ENCODE measurements at places on chromosomes 1 and 21.

DNA sequence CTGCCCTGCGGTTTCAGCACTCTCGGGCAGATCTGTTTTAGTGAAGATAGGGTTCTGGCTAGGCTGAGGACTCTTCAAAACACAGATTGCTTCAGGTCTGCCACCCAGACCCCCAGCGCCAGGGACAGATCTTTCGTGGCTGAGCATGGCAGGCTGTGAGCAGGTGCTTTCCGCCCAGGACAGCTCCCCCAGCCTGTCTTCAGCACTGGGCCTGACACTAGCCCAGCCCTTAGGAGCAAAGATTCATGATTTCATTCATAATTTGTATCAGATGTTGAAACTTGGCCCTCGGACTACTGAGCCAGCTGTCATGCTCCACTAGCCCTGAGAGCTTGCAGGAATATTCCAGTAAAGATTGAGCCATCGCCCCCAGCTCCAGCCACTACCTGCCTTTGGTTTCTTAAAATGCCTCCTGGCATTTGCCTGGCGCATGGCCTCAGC is 5.9 kb downstream of the ADPRS start:
- no peak for DNase-seq

GRCh38 chr1:161054805-161055204 is 9.0 kb upstream of the USF1 start:
- no peak for DNase-seq

DNA sequence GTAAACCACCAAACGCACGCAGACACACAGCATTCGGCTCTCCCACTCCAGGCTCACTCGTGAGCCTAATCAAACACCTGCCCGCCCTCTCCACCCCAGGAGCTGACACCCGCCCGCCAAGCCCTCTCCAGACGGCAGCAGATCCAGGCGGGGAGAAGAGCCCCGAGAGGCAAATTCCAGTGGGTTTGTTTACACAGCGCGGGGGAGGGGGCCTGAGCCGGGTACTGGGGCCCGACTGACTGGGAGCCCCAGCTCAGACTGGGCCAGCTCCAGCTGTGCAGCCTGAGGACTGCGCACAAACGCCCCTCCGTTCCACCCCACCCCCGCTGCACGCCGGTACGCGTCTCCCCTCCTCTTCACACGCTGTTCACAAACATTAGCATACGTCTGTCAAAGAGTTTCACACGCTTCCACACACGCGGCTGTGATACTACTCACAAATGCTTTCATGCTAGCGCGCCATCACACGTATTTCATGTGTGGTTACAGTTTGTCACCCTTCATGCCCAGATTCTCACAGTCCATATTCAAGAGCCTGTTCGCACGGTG is 1.0 kb upstream of the EFNA1 start:
- DNase-seq, result peak; percentile 58

DNA sequence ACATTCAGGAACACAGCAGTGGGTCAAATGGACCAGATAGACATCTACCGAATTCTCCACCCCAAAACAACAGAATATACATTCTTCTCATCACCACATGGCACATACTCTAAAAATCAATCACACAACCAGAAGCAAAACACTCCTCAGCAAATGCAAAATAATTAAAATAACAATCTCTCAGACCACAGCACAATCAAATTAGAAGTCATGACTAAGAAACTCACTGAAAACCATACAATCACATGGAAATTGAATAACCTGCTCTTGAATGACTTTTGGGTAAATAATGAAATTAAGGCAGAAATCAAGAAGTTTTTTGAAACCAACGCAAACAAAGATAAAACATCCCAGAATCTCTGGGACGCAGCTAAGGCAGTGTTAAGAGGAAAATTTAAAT is 49.2 kb downstream of the ZP4 start:
- no peak for DNase-seq

DNA sequence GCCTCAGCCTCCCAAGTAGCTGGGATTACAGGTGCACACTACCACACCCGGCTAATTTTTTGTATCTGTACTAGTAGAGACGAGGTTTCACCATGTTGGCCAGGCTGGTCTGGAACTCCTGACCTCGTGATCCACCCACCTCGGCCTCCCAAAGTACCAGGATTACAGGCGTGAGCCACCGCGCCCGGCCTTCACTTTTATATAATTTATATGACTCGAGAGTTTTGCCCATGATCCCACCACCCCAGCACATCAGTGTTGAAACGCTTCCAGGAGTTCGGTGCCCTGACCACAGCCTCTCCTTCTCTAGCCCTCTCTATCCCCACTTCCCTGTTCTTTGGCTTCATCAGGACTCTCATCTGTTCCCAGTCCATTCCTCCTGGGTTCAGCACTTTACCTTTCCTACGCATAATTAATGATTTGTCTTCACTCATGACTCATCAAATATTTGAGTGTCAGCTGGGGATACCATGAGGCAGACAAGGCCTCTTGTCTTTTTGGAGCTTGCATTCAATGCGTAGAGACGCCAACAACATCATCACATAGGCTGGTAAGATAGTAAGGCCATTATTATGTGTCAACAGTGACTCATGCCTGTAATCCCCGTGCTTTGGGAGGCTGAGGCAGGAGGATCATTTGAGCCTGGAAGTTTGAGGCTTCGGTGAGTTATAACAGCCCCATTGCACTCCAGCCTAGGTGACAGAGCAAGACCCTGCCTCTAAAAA is 1.4 kb downstream of the PMF1 start:
- no peak for DNase-seq

GRCh38 chr1:170351366-170351946 is 180.5 kb upstream of the GORAB start:
- DNase-seq, result no peak

DNA sequence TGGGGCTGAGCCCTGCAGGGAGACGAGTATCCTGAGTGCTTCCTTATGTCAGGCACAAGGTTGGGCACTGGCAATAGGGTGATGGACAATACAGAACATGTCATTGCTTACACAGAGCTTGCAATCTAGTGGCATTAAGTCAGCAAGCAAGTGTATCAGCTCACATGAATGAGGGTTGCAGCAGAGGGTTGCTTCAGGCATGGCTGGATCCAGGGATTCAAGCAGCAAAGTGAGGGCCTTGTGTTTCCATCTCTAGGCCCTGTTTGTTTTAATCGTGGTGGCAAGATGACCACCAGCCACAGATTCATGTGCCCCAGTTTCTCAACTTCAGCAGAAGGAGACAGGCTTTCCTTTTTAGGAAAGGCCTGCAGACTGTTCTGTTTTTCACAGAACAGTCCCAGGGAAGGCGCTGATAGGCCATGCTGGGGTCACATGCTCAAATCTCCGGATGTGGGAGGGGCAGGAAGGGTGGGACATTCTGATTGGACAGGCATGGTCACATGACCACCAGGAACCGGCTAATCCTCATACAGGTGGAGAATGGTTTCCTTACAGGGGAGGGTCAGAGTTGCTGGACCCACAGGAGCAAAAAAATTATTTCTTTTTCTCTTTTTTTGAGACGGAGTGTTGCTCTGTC is 14.4 kb downstream of the PLOD1 start:
- no peak for DNase-seq

- no peak for DNase-seq
Measured at GRCh38 chr1:86154571-86155050, 2.0 kb downstream of the COL24A1 start.

- no peak for DNase-seq
Measured at GRCh38 chr1:205774198-205775014, 876 bp downstream of the RAB29 start.

DNA sequence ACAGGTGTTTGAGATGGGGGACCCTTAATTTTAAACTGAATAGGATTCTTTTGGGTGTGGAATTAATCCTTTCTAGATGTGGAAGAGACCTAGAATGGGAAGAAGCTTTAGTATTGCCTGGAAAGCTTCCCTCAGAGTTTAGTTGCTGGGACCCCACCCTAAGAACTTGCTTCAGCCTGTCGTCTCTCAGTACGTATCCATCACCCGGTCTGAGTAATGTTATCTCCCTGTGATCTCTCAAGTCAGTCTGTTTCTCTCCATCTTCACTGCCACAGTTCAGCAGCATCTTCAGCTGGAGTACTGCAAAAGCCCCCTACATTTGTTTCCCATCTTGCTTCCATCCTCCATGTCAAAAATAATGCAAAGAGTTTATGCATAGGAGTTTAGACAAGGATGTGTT is 28.9 kb downstream of the CNST start:
- no peak for DNase-seq

GRCh38 chr1:245879091-245879490 is 628.0 kb downstream of the SMYD3 start:
- DNase-seq, result no peak

GRCh38 chr1:194353121-194353520 is 1166.7 kb upstream of the B3GALT2 start:
- no peak for DNase-seq

- no peak for DNase-seq
Measured at GRCh38 chr1:157359314-157360022, 192.8 kb downstream of the FCRL5 start.

GRCh38 chr1:175035865-175036264 is 12.6 kb upstream of the MRPS14 start:
- no peak for DNase-seq

DNA sequence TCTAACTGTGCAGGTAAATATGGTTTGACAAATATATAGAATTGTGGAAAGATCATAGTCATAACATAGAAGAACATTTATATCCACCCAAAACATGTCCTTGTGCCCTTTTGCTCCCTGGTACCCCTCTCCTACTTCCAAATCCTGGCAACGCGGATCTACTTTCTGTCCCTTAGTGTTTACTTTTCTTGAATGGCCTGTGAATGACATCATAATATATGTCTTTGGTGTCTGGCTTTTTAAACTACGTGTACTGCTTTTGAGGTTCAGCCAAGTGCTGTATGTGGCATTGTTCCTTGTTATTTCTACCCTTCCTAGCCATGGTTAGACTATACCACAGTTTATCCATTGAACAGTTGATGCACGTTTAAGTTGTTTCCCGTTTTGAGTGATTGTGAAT is 155.6 kb downstream of the SDCCAG8 start:
- no peak for DNase-seq

- DNase-seq, result no peak
Measured at GRCh38 chr1:200433586-200433985, 23.8 kb upstream of the ZNF281 start.

DNA sequence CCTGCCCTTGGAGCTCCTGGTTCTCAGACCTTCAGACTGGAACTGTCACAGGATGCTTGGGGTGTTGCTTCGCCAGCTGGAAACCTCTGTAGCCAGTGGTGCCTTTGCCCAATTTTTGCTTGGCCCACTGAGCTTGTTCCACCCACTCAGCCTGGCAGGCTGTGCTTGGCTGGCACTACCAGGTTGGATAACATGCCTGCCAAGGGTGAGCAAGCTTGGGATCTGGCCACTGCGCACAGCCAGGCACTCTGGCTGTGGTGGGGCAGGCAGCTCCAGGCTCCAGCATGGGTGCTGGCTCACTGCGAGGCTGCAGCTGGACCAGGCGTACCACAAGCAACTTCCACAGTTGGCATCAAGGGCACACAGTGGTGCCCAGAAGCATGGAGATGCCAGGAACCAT is 967.8 kb upstream of the NCAM2 start:
- no peak for DNase-seq

- no peak for DNase-seq
Measured at GRCh38 chr1:204359474-204360255, at the start of gene PLEKHA6. PLEKHA6 (minus strand) TSS chr1:204359929; CDS start chr1:204273727, 86,202 bp downstream.

DNA sequence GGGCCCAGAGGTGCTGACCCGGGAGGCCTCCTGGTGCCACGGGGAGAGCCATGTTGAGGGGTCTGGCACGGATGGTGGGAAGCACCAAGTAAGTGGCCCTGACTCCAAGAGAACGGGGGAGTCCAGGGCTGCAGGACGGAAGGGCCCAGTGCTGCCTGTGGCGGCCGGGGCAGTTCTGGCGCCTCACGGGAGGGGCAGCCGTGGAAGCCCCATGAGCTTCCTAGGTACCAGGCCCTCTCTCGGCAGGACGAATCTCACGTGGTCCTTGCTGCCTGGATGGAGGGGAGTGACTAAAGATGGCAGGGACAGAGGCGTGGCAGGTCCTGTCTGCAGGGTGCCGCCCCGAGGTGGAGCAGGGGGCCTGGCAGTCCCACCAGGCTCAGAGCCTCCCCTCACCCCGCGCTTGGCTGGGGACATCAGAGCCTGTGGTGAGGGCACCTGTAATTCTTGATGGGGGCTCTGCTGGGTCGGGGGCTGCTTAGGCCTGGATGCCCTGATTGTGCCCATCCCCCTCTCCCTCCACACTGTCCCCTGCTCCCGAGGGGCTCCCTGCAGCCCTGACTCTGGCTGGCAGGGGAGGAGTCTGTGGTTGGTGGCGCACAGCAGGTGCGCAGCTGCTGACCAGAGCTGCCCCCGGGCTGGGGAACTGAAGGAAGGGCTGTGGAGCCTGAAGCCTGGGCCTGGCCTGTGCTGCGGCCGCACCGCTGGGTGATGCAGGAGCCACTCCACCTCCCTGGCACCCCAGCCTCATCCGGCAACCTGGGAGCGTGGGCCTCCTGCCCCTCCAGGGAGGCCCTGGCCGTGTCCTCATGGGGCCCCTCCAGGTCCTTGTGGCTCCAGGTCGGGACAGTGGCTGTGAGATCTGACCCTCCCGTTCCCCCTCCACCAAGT is 31.4 kb downstream of the POFUT2 start:
- DNase-seq, result no peak

Measured in frontal cortex (tissue), 4 donors.